ENCODE measurements at places on chromosomes 12 and 14. TPM values are rescaled to one million over a fixed set of nuclear protein-coding genes. Genes with fewer than 3 reads are reported as not detected.

DNA sequence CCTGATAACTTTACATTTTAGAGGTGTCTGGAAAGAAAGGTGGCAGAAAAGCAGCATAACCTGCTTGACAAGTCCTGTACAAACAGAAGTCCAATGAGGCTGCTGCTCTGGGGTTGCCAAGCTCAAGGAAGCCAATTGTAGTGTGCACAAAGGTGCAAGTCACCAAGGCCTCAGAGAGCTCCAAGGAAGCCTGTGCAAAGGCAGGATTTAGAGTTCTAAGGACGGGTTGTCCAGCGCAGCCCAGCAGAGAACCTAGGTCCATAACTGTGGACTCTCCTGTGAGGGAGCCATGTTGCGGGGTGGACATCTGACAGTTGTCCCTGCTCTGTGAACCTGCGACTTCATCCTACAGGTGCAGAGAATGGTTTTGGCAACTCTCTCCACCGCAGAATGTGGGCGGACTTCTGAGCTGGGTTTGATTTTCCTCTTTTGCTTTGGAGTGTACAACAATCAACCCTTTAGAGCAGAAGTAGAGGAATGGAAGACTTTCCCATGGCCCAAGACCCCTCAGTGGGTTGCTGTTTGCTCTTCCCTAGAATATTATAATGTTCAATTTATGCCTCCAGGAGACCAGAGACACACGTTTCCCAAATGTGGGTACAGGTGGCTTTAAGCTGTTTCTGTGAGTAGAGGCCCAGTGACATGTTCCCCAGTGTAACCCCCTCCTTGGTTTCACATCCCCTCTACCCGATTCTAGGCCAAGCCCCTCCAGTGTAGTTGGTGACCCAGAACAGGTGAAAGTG lies 81.0 kb downstream of the ETV6 start:
- no peaks in the 10 kb centered on the region for H3K36me3 ChIP-seq
- no peak for DNase-seq
- H3K27ac ChIP-seq = no peak overlapping the region
- H3K27me3 ChIP-seq = no peaks in the 10 kb centered on the region

- no peaks in the 10 kb centered on the region for H3K4me1 ChIP-seq
- H3K36me3 ChIP-seq = no peaks in the 10 kb centered on the region
- no peak for DNase-seq
- H3K27me3 ChIP-seq = no peaks in the 10 kb centered on the region
- H3K4me3 ChIP-seq = no peak overlapping the region
Measured at GRCh38 chr12:1277905-1278304, 286.9 kb downstream of the ERC1 start.

- no peaks in the 10 kb centered on the region for H3K36me3 ChIP-seq
- no peaks in the 10 kb centered on the region for H3K4me1 ChIP-seq
- no peak overlapping the region for H3K4me3 ChIP-seq
- no peak for DNase-seq
- H3K27ac ChIP-seq = no peak overlapping the region
- H3K27me3 ChIP-seq = no peaks in the 10 kb centered on the region
Measured at GRCh38 chr12:38919191-38919590, 13.8 kb upstream of the CPNE8 start.

DNA sequence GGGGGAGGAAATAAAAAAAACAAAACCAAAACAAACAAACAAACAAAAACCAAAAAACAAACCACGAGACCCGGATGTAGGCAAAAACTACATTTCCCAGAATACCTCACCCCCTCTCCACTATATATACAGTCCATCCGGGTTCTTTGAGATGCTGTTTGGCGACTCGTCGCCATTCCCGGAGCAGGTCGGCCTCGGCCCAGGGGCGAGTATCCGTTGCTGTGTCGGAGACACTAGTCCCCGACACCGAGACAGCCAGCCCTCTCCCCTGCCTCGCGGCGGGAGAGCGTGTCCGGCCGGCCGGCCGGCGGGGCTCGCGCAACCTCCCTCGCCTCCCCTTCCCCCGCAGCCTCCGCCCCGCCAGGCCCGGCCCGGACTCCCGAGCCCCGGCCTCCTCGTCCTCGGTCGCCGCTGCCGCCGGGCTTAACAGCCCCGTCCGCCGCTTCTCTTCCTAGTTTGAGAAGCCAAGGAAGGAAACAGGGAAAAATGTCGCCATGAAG lies at the start of gene RNF10:
TSS of gene RNF10 (plus strand) at position 154 of the 500 bp plus-strand sequence. CDS start 456 bp downstream, outside the sequence.
- peak within 1 kb of the TSS; percentile 95 for H3K27ac ChIP-seq
- peak within 1 kb of the TSS; percentile 97 for H3K4me3 ChIP-seq
- H3K36me3 ChIP-seq = no peaks in the 10 kb centered on the region

DNA sequence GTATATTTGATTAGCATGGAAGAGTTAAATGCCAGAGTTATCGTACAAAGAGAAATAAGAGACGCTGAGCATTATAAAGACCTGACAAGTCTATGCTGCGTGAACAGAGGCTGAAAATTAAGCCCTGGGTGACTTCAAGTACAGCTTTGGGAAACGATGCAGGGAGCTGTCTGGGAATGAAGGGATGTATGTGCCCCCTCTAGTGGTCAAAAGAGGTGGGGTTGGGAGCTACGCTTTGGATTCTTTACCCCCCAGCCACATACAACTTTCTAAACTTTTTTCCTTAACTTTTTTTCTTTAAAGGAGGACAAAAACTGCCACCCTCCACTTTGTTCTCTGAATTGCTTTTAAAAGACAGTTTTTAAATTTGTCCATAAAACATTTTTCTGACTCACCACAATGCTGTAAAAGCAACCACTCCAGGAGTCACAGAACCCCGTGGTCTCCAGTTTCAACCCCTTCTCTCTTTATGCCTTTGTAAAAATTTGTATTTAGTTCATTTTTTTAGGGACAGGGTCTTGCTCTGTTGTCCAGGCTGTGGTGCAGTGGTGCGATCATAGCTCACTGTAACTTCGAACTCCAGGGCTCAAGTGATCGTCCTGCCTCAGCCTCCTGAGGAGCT lies 59.4 kb downstream of the ZNF664 start:
- peaks cover 19% of the 10 kb centered on the region for H3K4me1 ChIP-seq
- DNase-seq = no peak
- no peak overlapping the region for H3K4me3 ChIP-seq
- no peaks in the 10 kb centered on the region for H3K27me3 ChIP-seq
- no peaks in the 10 kb centered on the region for H3K36me3 ChIP-seq

DNA sequence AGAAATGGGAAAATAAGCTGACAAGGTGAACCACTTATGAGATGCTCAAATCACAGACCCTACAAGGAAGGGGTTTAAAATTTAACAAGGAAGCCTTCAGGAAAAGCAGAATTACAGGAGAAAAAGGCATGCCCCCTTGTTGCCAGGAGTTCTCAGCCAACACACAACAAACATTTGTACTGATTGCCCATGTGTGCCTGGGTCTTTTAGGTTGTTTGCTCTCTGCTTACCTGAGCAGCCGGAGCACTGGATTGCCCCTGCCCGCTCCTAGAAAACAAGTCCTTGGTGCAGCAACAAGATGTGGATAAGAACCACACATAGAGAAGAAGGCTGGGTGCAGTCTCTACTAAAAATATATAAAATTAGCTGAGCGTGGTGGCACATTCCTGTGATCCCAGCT lies 3.4 kb downstream of the DRAM1 start:
- no peak overlapping the region for H3K4me3 ChIP-seq
- DNase-seq = no peak
- no peaks in the 10 kb centered on the region for H3K27me3 ChIP-seq
- H3K36me3 ChIP-seq = no peaks in the 10 kb centered on the region
- no peaks in the 10 kb centered on the region for H3K4me1 ChIP-seq

DNA sequence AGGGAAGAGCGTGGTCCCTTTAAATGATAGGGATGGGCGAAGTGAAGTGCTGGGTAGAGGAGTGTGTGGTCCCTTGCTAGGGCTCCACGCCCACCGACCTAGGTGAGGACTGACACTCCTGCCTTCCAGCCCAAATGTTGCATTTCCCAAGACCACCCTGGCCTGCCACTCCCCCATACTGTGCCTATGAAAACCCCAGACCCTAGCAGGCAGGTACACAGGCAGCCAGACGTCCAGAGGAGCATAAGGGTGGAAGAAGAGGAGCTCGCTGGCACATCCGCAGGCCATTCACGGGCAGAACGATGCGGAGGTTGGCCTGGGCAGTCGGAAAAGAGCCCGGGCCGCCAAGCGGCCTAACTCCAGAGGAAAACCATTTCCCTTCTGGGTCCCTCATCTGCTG lies 817 bp upstream of the IPO8 start:
- H3K36me3 ChIP-seq = no peaks in the 10 kb centered on the region
- no peak for DNase-seq
- H3K4me1 ChIP-seq = no peaks in the 10 kb centered on the region
- H3K27me3 ChIP-seq = no peaks in the 10 kb centered on the region
- H3K27ac ChIP-seq = no peak overlapping the region

DNA sequence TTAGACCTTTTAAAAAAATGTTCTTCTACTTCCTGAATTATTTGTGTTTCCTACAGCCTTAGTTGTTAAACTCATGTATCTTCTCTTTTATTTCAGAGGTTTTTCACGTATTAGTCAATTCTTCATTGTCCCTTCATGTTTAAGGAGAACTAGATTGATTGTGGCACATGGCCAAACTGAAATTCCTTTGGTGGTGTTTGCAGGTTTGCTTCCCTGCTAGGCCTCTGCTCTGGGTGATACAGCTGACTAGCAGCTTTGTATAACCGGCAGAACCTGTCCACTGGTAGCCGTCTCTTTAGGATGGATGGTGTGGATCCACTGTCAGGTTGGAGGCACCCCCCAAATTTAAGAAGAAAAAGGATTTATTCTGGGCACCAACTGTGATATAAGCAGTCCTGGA lies 262.1 kb downstream of the FBXL14 start:
- DNase-seq = no peak
- no peaks in the 10 kb centered on the region for H3K4me1 ChIP-seq
- H3K4me3 ChIP-seq = no peak overlapping the region
- no peak overlapping the region for H3K27ac ChIP-seq

GRCh38 chr12:1453810-1454209 lies 140.6 kb downstream of the FBXL14 start:
- peaks cover 1% of the 10 kb centered on the region for H3K36me3 ChIP-seq
- no peak for DNase-seq
- no peaks in the 10 kb centered on the region for H3K27me3 ChIP-seq
- no peak overlapping the region for H3K4me3 ChIP-seq
- peaks cover 6% of the 10 kb centered on the region for H3K4me1 ChIP-seq

- no peak overlapping the region for H3K27ac ChIP-seq
- no peak for DNase-seq
- H3K4me3 ChIP-seq = no peak overlapping the region
- no peaks in the 10 kb centered on the region for H3K27me3 ChIP-seq
Measured at GRCh38 chr14:76968621-76969063, 59.9 kb downstream of the IRF2BPL start.

TSPAN11 gene
- 4.1 TPM for total RNA-seq

LRRC10 gene
- 3.1 TPM for total RNA-seq

CD163 gene
- total RNA-seq = 43.3 TPM

OR6C4 gene
- not detected for total RNA-seq

AMN gene
- not detected for total RNA-seq

DEGS2 gene
- not detected for total RNA-seq

KLRD1 gene
- total RNA-seq = 0.82 TPM

Measured in right atrium auricular region (tissue), 2 donors.